ENCODE measurements at places on chromosomes 4 and X.

- no peak for DNase-seq
Observed at GRCh38 chr4:22689428-22689827, 3.3 kb upstream of the GBA3 start.

GRCh38 chr4:6720202-6720699, 4.3 kb downstream of the BLOC1S4 start:
- DNase-seq = peak; percentile 83

- no peak for DNase-seq
Observed at GRCh38 chr4:122633211-122633610, 12.3 kb upstream of the IL21 start.

DNA sequence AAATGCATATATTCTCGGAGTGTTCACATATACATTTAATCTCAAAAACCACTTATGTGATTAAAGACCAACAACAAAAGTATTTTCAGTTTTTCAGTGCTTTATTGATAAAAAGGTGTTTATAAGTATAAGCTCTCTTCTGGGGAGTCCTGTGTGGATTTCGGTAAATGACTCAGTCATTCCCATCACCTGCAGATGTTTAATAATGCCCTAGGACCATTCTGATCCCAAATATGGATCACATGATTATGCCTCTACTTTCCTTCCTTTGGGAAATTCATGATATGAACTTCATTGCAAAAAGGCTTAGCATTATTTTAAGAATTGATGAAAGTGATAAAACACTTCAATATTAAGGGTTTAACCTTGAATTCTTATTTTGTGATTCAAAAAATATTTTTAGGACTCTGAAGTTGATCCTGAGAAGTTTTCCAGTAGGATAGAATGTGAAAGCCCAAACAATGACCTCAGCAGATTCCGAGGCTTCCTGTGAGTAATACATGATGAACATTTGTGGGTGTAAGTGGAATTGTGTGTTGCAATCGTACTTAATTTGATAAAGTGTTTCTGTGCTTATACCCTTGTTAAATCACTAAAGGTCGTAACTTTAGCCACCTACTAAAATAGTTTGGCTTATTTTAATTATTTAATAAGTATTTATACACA, 40.2 kb downstream of the ATP10D start:
- DNase-seq = no peak

GRCh38 chr4:24054910-24055309, 165.1 kb upstream of the PPARGC1A start:
- no peak for DNase-seq

- no peak for DNase-seq
Observed at GRCh38 chr4:40722576-40723161, 27.1 kb upstream of the NSUN7 start.

DNA sequence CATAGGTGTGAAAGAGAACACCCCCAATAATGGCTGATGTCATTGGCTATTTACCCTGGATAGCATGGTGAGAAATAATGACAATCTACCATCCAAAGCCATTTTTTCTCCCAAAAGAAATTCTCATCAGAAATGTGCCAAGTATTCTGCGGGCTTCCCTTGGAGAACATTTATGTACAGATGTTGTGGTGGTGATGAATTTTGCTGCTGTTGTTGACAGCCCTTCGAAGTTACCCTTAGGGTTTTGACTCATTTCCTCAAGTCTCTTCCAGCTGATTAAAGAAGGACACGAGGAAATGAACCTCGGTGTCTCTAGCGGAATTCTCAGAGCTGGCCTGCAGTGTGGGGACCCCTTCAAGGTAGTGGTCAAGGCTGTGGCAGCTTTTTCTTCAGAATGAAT, 3.4 kb downstream of the KIT start:
- no peak for DNase-seq

DNA sequence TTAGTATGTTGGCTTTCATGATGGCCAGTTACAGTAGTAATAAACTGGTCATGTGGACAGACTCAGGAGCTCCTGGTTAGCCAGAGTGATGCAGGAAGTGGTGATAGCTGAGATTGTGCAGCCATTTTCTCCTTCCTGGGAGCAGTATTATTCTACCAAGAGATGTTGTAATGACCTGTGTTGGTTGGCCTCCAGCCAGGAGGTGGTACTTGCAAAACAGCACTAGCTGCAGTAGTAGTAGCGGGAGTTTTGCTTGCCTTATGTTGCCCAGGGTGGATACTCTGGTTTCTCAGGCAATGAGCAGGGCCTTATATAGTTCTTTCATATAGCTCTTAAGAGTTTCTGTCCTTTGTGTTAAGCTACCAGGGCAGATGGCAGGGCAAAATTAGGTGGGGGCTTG, 998.8 kb downstream of the GLUD2 start:
- DNase-seq = no peak

GRCh38 chrX:46953137-46953527, 40.9 kb downstream of the JADE3 start:
- DNase-seq = no peak

- no peak for DNase-seq
Observed at GRCh38 chr4:185246453-185246852, 37.1 kb downstream of the SNX25 start.

GRCh38 chr4:159018062-159018629, 84.7 kb upstream of the RAPGEF2 start:
- DNase-seq = no peak

DNA sequence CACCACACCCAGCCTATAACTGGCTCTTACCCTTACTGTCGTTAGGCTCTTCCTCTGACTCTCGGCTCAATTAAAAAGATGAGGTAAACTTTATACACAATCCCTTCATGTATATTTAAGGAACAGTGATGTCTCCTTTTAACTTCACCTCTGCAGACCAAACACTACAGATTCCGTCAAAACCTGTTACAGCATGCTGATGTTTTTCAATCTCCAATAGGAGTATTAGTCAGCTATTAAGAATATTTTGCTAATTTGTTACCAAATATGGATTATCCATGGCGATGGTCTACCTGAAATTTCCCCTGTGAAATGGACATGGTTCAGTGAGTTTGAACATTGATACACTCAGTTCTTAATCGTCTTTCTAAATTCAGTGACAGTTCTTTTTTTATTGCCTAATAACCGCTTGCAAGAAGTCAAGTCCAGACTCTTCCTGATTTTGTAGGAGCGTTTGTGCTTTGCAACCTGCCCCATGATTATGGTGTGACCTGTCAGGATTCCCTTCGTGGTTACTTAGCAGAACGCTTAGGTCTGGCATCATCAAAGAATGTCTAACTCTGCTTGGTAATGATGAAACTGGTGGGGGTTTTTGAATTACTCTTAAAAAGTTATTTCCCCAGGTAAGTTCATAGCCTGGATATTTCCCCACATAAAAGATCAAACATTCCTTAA, 72.2 kb upstream of the STOX2 start:
- no peak for DNase-seq

GRCh38 chrX:46376246-46376885, 168.9 kb downstream of the ZNF674 start:
- no peak for DNase-seq

- no peak for DNase-seq
Observed at GRCh38 chr4:121697564-121697963, 784 bp upstream of the ANXA5 start.

DNA sequence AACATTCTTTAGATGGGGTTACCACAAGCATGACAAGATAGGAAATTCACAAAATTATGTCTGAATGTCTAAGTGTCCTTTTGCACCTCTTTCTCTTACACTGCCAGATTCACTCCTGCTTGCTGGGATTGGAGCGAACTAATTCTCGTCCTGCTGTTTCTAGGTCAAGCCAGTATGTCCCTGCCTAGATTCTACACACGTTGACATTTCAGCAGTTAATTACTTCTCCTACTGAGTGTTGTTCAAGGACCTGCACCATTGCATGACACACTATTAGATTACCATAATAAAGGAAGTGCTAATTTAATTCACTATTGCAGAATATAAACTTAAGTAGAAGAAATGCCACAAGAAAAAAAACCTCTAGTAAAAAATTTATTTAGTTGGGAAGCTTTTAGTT, 1911.7 kb downstream of the PCDH7 start:
- no peak for DNase-seq

- DNase-seq = no peak
Observed at GRCh38 chr4:34767407-34767806, 1476.9 kb downstream of the ARAP2 start.

- no peak for DNase-seq
Observed at GRCh38 chrX:69501429-69501828, 2.7 kb upstream of the NALF2 start.

DNA sequence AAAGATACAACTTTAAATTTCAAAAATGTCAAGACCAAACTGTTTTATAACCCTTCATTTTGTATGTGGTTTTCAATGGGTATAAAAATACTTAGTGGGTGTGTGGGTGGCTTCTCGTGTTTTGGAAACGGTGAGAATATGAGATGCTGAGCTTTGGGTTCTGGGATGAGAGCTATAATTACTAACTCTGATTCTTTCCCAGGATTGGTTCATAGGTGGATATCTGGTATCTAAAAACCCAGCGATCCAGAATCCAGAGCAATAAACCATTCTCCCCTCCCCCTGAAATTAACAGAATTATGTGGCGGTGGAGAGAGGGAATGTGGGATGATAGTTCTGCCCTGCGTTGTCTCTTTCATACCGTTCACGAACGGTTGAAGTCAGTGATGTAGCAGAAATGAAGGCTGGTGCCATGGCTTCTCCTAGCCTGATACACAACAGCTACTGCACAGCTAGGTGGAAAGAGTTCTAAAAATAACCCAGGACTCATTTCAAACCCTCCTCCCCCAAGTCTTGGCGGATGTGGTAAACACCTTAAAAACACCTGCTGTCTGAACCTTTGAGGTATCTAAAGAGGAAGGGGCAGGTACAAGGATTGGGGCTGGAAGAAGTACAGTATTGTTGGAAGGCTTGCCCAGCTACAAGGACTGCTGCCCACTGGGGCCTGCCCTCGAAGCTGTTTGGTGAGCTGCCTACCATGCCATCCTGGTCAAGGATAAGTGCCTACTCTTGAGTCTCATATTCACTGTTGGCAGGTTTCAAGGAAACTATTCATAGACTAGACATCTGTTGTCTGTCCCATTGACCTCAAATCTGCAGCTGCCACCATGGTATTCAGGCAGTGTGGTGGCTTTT, 44.5 kb downstream of the SEPTIN11 start:
- DNase-seq = no peak

DNA sequence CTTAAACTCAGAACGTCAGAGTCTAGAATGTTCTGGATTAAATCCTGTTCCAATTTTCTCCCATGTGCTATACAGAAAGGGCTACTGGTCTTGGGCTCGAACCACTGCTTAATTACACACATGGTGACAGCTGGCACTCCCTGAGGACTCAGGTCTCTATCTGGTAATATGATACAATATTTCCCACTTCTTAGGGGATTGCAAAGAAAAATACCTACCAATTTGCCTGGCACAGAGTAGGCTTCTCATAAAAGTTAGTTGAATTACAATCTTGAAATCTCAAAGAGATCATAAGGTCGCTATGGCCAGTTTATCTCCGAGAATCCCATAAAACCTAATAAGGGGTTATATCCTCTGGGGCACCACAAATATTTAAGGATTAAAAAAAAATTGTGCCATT, 8.6 kb downstream of the GPM6B start:
- no peak for DNase-seq

- no peak for DNase-seq
Observed at GRCh38 chr4:31370866-31371465, 650.8 kb downstream of the PCDH7 start.

GRCh38 chr4:95729596-95729995, 110.3 kb upstream of the PDHA2 start:
- no peak for DNase-seq

DNA sequence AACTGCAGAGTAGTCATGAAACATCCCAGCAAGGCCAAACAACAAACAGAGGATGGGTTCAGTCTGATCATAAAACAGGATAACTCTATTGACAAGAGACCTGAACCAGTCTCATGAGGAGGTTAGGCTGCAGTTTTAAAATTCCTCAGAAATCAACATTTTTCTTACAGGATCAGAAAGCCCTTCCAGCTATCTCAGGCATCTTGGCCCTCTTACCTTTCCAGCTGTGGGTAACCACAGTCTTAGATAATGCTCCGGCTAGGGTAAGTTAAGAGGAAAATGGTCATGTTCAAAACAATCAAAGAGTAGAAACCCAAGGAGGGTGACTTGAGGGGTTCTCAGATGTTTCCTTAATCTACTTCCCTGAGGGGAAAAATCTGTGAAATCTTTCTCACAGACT, 5.1 kb downstream of the CTSO start:
- no peak for DNase-seq

DNA sequence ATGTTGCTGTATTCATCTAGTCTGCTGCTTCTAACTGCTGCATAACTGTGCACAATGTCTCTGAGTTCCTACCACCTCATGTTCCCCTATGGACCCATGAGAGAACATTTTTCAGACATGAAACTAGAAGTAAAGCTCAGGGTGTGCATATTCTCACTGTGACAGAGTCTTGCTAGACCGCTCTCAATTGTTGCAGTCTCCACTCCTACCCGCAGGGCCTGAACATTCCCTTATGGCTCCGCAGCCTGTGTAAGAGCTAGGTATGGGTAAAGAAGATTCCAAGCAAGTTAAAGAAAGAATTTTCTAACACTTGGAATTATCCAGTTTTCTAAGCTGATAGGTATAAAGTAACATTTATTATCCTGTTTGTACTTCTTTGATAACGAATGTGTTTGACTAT, 5.4 kb downstream of the OCIAD2 start:
- DNase-seq = no peak

DNA sequence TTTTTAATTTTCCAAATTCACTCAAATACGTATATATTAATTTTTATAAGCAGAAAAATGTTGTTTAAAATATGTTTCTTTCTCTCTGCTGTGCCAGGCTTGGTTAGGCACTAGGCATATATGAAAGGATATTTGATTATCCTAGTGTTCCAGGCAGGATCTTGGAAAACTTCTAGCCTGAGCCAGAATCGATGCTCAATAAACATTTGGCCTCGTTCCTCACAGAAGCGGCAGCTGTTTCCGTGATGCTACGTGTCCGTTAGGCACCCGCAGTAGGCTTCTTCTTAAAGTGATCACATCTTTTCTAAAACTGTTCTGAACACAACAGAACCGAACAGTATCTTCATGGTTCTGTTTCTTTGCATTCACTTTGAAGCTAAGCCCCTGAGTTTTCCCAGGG, 50.1 kb upstream of the CRMP1 start:
- no peak for DNase-seq

- DNase-seq = no peak
Observed at GRCh38 chr4:169084954-169085353, 74.9 kb upstream of the CBR4 start.

- DNase-seq = no peak
Observed at GRCh38 chrX:130909469-130910136, 6.6 kb upstream of the ENOX2 start.

DNA sequence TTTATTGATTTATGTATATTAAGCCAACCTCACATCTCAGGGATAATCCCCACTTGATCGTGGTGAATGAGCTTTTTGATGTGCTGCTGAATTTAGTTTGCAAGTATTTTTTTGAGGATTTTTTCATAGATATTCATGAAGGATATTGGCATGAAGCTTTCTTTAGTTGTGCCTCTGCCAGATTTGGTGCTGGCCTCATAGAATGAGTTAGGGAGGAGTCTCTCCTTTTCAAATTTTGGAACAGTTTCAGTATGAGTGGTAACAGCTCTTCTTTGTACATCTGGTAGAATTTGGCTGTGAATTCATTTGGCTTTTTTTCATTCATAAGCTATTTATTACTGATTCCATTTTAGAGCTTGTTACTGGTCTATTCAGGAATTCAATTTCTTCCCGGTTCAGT, 197.2 kb upstream of the NDST4 start:
- no peak for DNase-seq

GRCh38 chr4:47359891-47360290, 103.6 kb downstream of the COMMD8 start:
- DNase-seq = no peak

GRCh38 chr4:91989914-91990313, 313.9 kb upstream of the GRID2 start:
- DNase-seq = no peak
